D721Med (cell line): ENCODE measurements at places on chromosomes 3 and 15.
A peak's percentile ranks its signal among the peaks of the same experiment; 100 is the strongest.

DNA sequence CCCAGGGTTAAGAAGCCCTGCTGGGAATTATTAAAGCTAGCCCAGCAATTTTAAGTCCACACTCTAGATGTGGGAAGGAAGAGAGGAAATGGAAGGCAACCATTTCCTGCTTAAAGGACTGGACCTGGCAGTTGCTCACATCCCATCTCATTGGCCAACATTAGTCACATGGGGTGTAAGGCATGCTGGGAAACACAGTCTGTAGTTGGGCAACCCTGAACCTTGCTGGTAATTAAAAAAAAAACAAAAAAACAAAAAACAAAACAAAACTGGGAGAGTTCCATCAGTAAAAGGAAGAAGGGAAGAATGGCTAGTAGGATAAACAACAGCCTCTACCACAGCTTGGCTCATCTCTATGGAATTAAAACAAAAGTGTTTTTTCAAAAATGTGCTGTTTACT is 136.0 kb downstream of the VGLL4 start:
- no peak for DNase-seq

- no peak for DNase-seq
These were observed 15.0 kb upstream of the FAM174B start for GRCh38 chr15:92670621-92671020.

DNA sequence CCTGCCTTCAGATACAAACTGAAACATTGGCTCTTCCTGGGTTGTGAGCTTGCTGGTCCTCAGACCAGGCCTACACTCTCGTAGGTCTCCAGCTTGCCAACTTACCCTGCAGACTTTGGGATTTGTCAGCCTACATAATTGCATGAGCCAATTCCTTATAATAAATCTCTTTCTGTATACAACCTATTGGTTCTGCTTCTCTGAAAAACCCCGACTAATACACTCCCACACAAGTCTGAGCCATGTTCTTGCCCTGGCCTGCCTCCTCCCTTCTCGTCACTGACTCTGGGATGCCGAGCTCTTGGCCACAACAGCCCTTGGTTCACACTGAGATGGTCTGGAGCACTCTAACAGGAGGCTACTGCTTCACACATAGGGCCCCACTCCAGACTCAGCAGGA is 9.5 kb downstream of the CYP19A1 start:
- no peak for DNase-seq

GRCh38 chr3:23740517-23740965 is 65.2 kb upstream of the UBE2E1 start:
- no peak for DNase-seq

- no peak for DNase-seq
These were observed 89.9 kb upstream of the TBL1XR1 start for GRCh38 chr3:177287231-177287630.

GRCh38 chr3:192188218-192188835 is 539.0 kb downstream of the FGF12 start:
- no peak for DNase-seq

GRCh38 chr3:52200981-52201679 is 3.2 kb downstream of the ALAS1 start:
- DNase-seq = no peak

DNA sequence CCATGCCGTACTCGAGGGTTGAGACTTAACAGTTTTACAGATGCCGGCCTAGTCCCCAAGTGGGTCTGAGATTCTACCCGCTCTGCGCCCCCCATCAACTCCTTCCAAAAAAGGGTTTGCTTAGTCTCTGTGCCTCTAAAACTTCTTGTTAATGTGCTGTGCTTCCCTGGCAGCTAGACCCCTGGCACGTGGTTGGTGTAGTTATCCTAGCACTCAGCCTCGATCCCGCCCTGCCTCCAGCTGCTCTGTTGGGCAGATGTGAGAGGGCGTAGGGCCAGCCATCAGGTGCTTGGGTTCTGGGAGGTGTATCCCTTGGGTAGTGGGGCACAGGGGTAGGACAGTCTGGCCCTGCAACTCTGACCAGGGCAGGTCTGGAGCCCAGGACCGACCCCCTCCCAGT is 79.5 kb downstream of the FBLN2 start:
- no peak for DNase-seq

- DNase-seq = no peak
These were observed 301.2 kb downstream of the RPLP1 start for GRCh38 chr15:69753867-69754266.

DNA sequence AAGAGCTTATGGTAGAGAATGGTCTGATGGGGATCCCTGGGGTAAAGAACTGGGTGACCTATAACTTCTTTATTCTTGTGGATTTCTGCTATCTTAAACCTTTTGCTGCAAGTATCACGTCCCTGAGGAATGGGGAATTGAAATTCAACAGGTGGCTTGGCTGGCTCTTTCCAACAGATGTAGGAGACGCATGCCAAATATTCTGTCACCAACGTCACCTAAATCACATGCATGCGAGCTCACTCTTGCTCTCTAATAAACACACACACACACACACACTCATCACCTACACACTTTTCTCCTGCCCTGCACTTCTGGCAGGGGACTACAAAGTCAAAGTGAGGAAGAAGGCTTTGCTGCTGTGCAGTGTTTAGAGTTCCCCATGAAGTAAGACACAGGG is 145.8 kb upstream of the NECTIN3 start:
- DNase-seq = no peak

DNA sequence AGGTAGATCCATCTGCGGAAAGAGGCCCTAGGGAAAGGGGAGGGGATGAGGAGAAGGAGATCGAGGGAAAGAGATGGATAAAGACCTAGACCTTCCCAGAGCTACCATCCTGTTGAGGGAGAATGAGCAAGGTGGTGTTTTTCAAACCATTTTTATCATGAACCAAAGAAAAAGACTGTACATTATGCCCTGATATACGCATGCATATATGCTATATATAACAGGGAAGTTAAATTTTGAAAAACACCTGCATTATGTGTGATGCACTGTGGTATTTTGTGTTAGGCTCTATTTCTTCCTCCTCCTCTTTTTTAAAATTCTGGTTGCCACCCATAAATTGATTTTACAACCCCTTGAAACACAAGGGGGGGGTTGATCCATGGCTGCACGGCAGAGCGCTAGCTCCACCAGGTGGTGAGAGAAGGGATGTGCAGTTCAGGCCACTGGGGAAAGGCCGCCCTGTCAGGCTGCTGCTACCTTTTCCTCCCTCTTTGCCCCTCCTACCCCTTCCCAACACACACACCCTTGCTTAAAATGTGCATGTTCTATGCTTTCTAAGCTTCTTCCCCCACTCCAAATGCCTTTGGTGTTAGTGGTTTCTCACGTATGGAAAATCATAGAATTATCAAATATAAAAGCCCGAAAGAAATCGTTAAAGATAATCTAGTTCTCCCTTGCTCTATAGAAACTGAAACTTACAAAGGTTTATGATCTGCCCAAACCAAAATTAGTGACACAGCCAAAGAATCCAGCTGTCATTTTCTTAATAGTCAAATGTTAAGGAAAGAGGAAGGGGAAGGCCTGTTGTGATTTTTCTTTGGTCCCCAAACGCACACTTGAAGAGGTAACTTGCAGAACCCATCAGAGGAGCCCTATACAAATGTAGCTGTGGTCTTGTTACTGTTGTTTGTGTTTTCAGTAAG is 262.0 kb upstream of the UMPS start:
- DNase-seq = peak; percentile 28

GRCh38 chr3:143806038-143806437 is 42.2 kb downstream of the SLC9A9 start:
- DNase-seq = no peak

- DNase-seq = no peak
These were observed 6.9 kb downstream of the ADAMTS7 start for GRCh38 chr15:78804391-78804792.

DNA sequence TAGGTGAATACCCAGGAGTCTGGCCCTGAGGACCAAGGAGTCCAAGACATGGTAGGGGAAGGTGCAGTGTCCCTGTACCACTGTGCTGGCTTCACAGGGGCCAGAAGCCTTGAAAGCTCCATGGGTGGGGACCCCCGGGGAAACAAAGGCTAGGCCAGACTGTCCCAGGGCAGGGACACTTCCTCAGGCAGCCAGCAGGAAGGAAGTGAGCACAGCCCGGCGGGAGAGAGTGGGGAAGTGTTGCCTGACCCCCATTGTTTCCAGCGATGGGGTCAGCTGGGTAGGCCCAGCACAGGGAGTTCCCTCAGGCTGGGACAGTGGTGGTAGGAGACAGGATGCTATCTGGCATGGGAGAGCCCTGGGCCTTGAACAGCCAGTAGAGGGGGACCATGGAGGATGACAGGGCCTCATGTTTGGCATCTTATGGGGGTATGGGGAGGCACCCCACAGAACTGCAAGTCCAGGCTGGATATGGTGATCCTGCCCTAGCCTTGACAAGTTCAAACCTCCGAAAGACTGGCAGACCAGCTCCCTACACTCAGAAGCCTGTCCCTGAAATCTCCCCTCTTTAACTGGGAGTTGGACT is 1.2 kb upstream of the HYAL2 start:
- DNase-seq = no peak

- no peak for DNase-seq
These were observed 14.6 kb upstream of the SSUH2 start for GRCh38 chr3:8659242-8659641.
